ENCODE measurements at places on chromosomes 2 and 18.
A peak's percentile ranks its signal among the peaks of the same experiment; 100 is the strongest.

GRCh38 chr2:144500563-144500962 is 19.4 kb downstream of the ZEB2 start:
- no peaks in the 10 kb centered on the region for H3K36me3 ChIP-seq
- no peak for DNase-seq
- H3K4me1 ChIP-seq: no peaks in the 10 kb centered on the region
- H3K27ac ChIP-seq: no peak overlapping the region
- H3K27me3 ChIP-seq: no peaks in the 10 kb centered on the region

DNA sequence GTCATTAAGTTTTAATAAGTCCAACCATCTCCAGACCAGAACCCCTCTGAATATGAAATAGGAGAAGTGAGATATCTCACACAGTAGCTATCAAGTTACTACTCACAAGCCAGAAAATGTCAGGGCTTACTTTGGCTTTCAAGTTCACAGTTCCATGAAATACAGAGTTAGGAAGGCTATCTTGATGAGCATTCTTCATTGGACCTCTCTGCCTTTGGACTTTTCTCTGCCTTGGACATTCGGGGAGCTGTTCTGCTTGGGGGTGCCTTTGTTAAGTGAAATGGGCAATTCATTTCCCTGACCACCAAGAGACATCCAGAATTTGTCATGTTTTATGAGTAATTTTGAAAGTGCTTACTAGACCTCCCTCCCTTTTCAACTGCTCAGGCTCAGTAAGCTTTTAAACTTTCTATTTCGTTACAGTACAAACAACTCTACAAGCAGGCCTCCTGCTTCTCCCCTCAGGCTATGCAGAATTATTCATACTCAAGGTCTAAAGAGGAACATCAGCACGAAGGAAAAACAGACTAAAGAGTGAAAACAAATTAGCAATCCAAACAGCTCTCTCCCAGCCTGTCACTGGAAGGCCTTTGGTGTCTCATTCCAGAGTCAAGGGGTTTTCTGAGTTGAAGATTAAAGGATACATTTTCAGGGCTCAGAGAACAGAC is 95.3 kb downstream of the MREG start:
- H3K27me3 ChIP-seq: peaks cover 4% of the 10 kb centered on the region
- no peak for DNase-seq
- no peaks in the 10 kb centered on the region for H3K4me1 ChIP-seq
- no peaks in the 10 kb centered on the region for H3K36me3 ChIP-seq
- H3K27ac ChIP-seq: no peak overlapping the region
- H3K4me3 ChIP-seq: no peak overlapping the region

GRCh38 chr2:219702796-219703545 is 75.5 kb downstream of the SLC4A3 start:
- H3K4me1 ChIP-seq: no peaks in the 10 kb centered on the region
- no peaks in the 10 kb centered on the region for H3K36me3 ChIP-seq
- no peak for DNase-seq
- peaks cover 6% of the 10 kb centered on the region for H3K27me3 ChIP-seq

- no peak overlapping the region for H3K4me3 ChIP-seq
- H3K4me1 ChIP-seq: no peaks in the 10 kb centered on the region
- no peaks in the 10 kb centered on the region for H3K27me3 ChIP-seq
- no peak for DNase-seq
- no peaks in the 10 kb centered on the region for H3K36me3 ChIP-seq
Measured at GRCh38 chr2:181446985-181447384, 10.2 kb upstream of the ITGA4 start.

DNA sequence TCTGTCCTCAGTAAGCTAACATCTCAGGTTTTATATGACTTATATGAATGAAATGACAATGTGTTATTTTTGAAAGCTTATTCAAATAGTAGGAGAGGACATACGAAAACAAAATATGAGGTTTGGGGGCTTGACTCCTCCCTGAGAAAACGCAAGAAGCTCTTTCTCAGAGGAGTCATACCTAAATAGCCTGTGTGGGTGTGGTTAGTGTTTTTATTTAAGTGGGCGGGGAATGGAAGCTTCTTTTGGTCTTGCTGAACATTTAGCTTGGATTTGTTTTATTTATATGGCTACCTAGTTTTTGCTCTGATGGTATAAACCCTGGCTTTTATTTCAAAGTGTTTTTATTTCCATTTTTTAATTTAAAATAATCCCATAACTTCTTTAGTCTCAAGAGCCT is 72.1 kb upstream of the DSG1 start:
- no peak overlapping the region for H3K4me3 ChIP-seq
- no peak overlapping the region for H3K27ac ChIP-seq
- DNase-seq: no peak
- H3K4me1 ChIP-seq: no peaks in the 10 kb centered on the region

DNA sequence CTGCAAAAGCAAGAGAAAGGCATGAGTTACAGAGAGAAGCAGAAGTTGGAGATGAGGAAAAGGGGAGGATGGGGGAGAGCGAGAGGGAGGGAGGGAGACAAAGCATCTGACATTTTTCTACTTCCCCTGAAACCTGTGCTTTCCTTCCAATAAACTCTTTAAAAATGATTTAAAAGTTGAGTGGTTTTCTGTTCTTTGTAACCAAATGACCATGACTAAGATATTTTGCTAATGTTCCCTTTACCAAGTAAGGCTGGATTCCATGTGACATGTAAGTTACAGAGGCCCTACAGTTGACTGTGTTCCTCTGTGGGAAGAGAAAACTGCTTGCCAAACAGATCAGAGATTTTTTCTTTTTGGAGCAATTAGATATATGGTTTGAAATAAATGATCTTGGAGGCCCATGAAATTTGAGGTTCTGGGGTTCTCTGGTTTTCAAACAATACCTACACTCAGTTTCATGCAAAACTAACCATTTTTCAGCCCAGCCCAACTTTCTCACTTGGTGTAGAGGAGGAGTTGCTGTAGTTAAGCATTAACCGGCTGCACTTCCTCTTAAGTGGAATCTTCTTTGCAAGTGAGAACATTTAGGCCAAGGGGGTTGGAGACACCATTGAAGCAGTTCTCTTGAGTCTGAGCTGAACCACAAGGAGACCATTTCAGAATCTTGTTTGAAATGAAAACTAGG is 34.5 kb downstream of the INSIG2 start:
- no peaks in the 10 kb centered on the region for H3K36me3 ChIP-seq
- H3K4me1 ChIP-seq: no peaks in the 10 kb centered on the region
- H3K4me3 ChIP-seq: no peak overlapping the region

- DNase-seq: no peak
- no peaks in the 10 kb centered on the region for H3K36me3 ChIP-seq
- H3K27ac ChIP-seq: no peak overlapping the region
- H3K27me3 ChIP-seq: no peaks in the 10 kb centered on the region
- H3K4me3 ChIP-seq: no peak overlapping the region
Measured at GRCh38 chr2:231339316-231339715, 56.2 kb upstream of the B3GNT7 start.

- no peaks in the 10 kb centered on the region for H3K36me3 ChIP-seq
- H3K27me3 ChIP-seq: peaks cover 3% of the 10 kb centered on the region
- H3K4me1 ChIP-seq: no peaks in the 10 kb centered on the region
- DNase-seq: no peak
Measured at GRCh38 chr2:32838418-32838817, 108.3 kb upstream of the LTBP1 start.

DNA sequence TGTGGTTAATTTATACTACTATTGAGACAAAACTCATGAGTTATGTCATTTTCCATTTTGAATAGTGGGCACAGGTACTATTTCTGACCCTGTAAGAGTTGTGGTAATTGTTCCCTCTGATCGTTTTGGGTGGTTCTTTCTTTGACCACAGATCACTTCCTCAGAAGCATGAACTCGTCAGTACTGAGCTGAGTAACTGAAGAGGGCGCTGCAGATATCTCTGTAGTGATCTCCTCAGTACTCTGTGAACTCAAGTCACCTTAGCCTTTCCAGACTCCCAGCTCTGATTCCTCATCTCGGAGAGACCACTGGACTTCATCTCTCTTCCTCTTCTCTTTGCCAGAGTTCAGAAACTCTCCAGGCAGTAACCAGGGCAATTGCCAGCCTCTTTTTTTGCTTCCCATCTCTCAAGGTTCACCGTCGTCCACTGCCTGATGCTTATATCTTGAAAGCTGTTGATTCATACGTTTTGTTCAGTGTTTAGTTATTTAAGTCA is 9.4 kb upstream of the IL1RL1 start:
- H3K4me1 ChIP-seq: peaks cover 7% of the 10 kb centered on the region
- no peaks in the 10 kb centered on the region for H3K27me3 ChIP-seq
- no peak overlapping the region for H3K27ac ChIP-seq
- DNase-seq: no peak
- H3K4me3 ChIP-seq: no peak overlapping the region
- no peaks in the 10 kb centered on the region for H3K36me3 ChIP-seq

DNA sequence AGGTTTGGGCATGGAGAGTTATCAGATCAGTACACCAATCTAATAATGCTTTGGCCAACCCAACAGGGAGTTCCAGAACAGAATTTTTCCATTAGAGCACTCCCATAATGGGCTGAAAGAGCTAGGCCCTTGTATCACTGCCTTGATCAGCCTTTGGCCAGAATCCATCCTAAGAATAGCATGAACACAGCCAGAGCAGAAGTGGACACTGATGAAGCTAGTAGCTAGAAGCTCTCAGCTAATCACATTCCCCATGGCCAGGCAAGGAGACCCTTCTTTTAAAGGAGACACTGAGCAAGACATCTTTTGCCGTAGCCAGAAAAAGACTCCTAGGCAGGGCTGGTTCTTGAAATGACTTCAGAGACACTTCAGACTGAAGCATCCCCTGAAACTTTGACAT is 236.0 kb downstream of the RAD51AP2 start:
- no peaks in the 10 kb centered on the region for H3K36me3 ChIP-seq
- no peak for DNase-seq
- H3K27ac ChIP-seq: no peak overlapping the region
- H3K4me1 ChIP-seq: no peaks in the 10 kb centered on the region
- H3K27me3 ChIP-seq: no peaks in the 10 kb centered on the region
- H3K4me3 ChIP-seq: no peak overlapping the region

DNA sequence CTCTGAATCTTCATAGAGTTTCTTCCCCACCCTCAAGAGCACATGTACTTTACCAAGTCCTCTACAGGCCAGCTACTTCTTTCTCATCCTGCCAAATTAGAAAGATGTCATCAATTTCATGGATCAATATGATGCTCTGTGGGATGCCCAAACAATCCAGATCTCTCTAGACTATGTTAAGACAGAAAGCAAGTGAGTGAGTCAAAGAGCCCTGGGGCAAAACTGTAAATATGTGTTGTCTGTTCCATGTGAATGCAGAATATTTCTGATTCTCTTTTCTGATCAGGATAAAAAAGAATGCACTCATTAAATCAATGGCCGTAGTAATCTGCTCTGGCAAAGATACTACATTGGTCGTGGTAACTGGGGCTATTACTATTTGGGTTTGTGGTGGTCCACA is 53.1 kb upstream of the ROCK2 start:
- no peaks in the 10 kb centered on the region for H3K27me3 ChIP-seq
- H3K4me3 ChIP-seq: no peak overlapping the region
- H3K4me1 ChIP-seq: no peaks in the 10 kb centered on the region
- DNase-seq: no peak
- no peaks in the 10 kb centered on the region for H3K36me3 ChIP-seq
- H3K27ac ChIP-seq: no peak overlapping the region

- H3K4me1 ChIP-seq: peaks cover 4% of the 10 kb centered on the region
- H3K36me3 ChIP-seq: peaks cover 26% of the 10 kb centered on the region
- DNase-seq: no peak
- H3K27me3 ChIP-seq: no peaks in the 10 kb centered on the region
- no peak overlapping the region for H3K4me3 ChIP-seq
Measured at GRCh38 chr2:190452433-190452832, 44.3 kb downstream of the MFSD6 start.

- no peak for DNase-seq
- no peaks in the 10 kb centered on the region for H3K4me1 ChIP-seq
- H3K36me3 ChIP-seq: no peaks in the 10 kb centered on the region
- no peak overlapping the region for H3K4me3 ChIP-seq
- no peak overlapping the region for H3K27ac ChIP-seq
Measured at GRCh38 chr2:128308284-128308731, 10.4 kb downstream of the HS6ST1 start.

GRCh38 chr2:217279556-217279955 is 419.7 kb upstream of the TNP1 start:
- H3K4me1 ChIP-seq: no peaks in the 10 kb centered on the region
- DNase-seq: no peak
- no peaks in the 10 kb centered on the region for H3K36me3 ChIP-seq
- H3K27me3 ChIP-seq: no peaks in the 10 kb centered on the region

- H3K4me3 ChIP-seq: no peak overlapping the region
- peaks cover 3% of the 10 kb centered on the region for H3K27me3 ChIP-seq
- no peaks in the 10 kb centered on the region for H3K36me3 ChIP-seq
- H3K4me1 ChIP-seq: no peaks in the 10 kb centered on the region
- DNase-seq: no peak
- no peak overlapping the region for H3K27ac ChIP-seq
Measured at GRCh38 chr18:50350699-50351098, 24.1 kb upstream of the SKA1 start.

- peaks cover 50% of the 10 kb centered on the region for H3K4me1 ChIP-seq
- H3K27me3 ChIP-seq: no peaks in the 10 kb centered on the region
- DNase-seq: no peak
- H3K4me3 ChIP-seq: peak overlapping the region; percentile 90
Measured at GRCh38 chr18:3454365-3455089, 4.6 kb downstream of the TGIF1 start.

DNA sequence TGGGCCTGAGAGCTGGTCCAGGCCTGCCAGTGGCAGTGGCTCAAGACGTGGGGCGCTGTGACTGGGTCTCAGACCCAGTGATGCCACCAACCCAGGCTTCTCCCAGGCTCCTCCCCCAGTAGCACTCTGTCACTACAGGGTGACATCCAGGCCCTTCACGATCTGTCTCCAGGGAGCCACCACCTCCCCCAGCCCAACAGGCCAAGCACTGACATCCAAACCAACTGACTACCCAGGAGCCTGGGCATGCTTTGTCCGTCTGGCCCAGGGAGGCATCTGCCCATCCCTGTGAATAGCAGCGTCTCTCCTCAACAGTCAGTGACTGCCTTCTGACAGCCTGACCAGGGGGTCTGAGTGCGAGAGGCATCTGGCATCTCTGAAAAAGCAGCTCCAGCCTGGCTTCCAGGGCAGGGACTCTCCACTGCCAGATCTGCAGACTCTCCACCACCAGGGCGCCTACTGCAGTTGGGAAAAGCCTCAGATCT is 13.0 kb downstream of the TEX44 start:
- no peaks in the 10 kb centered on the region for H3K27me3 ChIP-seq
- H3K27ac ChIP-seq: no peak overlapping the region
- no peak for DNase-seq
- no peak overlapping the region for H3K4me3 ChIP-seq

- H3K4me3 ChIP-seq: no peak overlapping the region
- H3K27ac ChIP-seq: no peak overlapping the region
- no peak for DNase-seq
- no peaks in the 10 kb centered on the region for H3K36me3 ChIP-seq
- no peaks in the 10 kb centered on the region for H3K27me3 ChIP-seq
Measured at GRCh38 chr2:42545023-42545721, 23.3 kb upstream of the MTA3 start.

- no peaks in the 10 kb centered on the region for H3K36me3 ChIP-seq
- H3K4me1 ChIP-seq: no peaks in the 10 kb centered on the region
- H3K27me3 ChIP-seq: no peaks in the 10 kb centered on the region
- no peak for DNase-seq
- no peak overlapping the region for H3K27ac ChIP-seq
Measured at GRCh38 chr2:88815697-88816096, 124.2 kb downstream of the RPIA start.

All from CD4-positive, alpha-beta T cell (primary cell).